Pancreas (tissue), 10 donors: ENCODE measurements at places on chromosomes 1 and 21. TPM values are rescaled to one million over a fixed set of nuclear protein-coding genes. Genes with fewer than 3 reads are reported as not detected.

Gene CDC7
- total RNA-seq = 0.95 TPM

Gene PDE9A
- 4.1 TPM for total RNA-seq

DNA sequence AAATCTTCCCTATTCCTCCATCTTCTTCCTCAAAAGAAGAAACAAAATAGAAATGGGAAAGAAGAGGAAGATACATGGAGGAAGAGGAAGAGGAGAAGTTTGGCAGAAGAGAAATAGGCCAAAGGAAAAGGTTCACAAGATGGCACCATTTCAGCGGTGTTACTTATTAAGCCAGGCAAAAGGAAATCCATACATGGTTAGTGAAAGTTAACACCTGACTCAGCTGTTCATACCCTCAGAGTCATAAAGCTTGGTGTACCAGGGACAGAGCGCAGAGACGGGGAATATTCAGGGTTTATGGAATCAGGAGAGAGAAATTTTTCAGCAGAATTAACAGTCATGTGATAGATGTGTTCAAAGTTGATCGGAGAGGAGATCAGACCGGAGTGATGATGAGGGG is 70.6 kb downstream of the COQ8A start:
- H3K4me1 ChIP-seq = peaks cover 5% of the 10 kb centered on the region
- H3K36me3 ChIP-seq = no peaks in the 10 kb centered on the region
- no peak overlapping the region for H3K27ac ChIP-seq
- H3K27me3 ChIP-seq = no peaks in the 10 kb centered on the region
- no peak overlapping the region for H3K4me3 ChIP-seq

- H3K27me3 ChIP-seq = no peaks in the 10 kb centered on the region
- no peak for DNase-seq
- no peaks in the 10 kb centered on the region for H3K36me3 ChIP-seq
- no peak overlapping the region for H3K27ac ChIP-seq
- H3K4me3 ChIP-seq = no peak overlapping the region
Measured at GRCh38 chr1:43822040-43822690, 111.4 kb upstream of the ARTN start.

DNA sequence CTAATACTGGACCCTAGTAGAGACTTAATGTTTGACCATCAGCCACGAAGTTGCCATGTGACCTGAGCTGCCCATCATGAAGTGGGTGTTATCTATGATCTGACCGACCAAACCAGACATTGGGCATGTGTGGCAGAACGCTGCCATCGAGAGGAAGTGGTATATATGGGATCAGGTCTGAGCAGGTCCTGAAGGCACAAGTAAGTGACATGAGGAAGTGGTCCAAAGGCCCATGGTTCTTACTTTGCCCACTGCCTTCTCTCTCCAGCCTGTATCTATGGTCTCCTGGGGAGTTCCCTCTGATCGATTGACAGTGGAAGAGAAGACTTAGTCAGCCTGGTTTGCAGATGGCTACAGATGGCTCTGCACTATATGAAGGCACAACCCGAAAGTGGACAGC is 7.9 kb downstream of the SPSB1 start:
- H3K27ac ChIP-seq = no peak overlapping the region
- H3K27me3 ChIP-seq = no peaks in the 10 kb centered on the region
- DNase-seq = no peak
- H3K4me1 ChIP-seq = peaks cover 30% of the 10 kb centered on the region
- H3K36me3 ChIP-seq = no peaks in the 10 kb centered on the region

DNA sequence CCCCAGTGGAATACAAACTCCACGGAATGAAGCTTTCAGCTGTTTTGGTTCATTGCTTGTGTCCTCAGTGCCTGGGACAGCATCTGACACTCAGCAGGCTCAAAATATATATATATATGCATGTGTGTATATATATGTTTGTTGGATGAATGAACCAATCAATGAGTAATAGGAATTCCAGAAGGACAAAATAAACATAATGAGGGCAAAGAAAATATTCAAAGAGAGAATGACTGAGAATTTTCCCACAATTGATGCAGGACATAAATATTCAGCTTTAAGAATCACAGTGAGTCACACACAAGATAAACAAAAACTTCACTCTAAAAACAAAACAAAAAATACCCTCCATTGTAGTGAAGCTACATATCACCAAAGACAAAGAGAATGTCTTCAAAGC is 64.0 kb downstream of the CHD5 start:
- DNase-seq = no peak
- no peaks in the 10 kb centered on the region for H3K27me3 ChIP-seq
- no peak overlapping the region for H3K27ac ChIP-seq
- no peaks in the 10 kb centered on the region for H3K36me3 ChIP-seq
- no peak overlapping the region for H3K4me3 ChIP-seq

DNA sequence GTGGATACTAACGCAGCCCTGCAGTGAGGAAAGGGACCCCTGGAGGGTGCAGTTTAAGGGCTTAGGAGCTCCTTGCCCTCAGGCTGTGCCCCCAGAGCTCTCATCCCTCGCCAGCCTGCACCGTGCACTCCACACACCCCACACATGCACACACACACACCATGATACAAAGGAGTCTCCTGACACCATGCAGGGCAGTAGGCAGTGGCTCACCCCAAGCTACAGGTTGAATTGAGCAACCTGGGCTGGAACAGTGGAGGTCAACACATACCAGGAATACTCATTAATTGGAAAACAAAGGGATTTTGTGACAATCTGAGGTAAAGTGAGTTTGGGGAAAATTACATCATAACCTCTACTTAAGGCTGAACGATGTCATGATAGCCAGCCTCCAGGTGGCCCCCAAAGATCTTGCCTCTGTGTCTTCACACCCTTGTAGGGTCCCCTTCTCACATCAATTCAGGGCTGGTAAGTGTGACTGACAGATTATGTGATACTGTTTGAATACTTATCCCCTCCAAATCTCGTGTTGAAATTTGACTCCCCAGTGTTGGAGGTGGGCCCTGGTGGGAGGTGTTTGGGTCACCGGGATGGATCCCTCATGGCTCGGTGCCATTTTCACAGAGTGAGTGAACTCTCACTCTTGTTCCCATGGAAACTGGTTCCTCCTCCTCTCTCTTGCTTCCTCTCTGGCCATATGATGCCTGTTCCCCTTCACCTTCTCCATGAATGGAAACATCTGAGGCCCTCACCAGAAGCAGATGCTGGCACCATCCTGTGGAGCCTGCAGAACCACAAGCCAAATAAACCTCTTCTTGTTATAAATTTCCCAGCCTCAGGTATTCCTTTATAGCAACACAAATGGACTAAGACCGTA is 111.0 kb upstream of the RAB4A start:
- DNase-seq = no peak
- no peak overlapping the region for H3K4me3 ChIP-seq
- no peaks in the 10 kb centered on the region for H3K27me3 ChIP-seq
- H3K4me1 ChIP-seq = peaks cover 9% of the 10 kb centered on the region
- no peaks in the 10 kb centered on the region for H3K36me3 ChIP-seq

Gene EFNA4
- total RNA-seq = 2.1 TPM

GRCh38 chr1:90809996-90810395 is 92.9 kb upstream of the BARHL2 start:
- no peak overlapping the region for H3K27ac ChIP-seq
- H3K4me1 ChIP-seq = no peaks in the 10 kb centered on the region
- H3K36me3 ChIP-seq = no peaks in the 10 kb centered on the region
- DNase-seq = no peak

DNA sequence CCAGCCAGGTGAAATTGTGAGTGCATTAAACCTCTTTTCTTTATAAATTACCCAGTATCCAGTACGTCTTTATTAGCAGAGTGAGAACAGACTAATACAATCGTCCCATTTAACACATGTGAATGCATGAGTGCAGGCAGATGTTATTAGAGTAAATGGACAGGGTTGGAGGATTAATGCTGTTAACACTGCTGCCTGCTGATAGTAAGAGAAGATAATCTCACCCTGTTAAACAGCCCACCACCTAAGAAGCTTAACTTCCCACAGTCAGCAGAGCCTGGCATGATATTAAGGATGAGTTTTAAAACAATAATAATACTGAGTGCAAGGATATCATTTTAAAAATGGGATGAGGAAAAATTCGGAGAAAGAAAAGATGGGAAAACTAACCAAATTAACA is 181.4 kb upstream of the LHX8 start:
- H3K36me3 ChIP-seq = no peaks in the 10 kb centered on the region
- H3K27me3 ChIP-seq = no peaks in the 10 kb centered on the region
- no peak overlapping the region for H3K4me3 ChIP-seq
- H3K27ac ChIP-seq = no peak overlapping the region
- no peaks in the 10 kb centered on the region for H3K4me1 ChIP-seq

DNA sequence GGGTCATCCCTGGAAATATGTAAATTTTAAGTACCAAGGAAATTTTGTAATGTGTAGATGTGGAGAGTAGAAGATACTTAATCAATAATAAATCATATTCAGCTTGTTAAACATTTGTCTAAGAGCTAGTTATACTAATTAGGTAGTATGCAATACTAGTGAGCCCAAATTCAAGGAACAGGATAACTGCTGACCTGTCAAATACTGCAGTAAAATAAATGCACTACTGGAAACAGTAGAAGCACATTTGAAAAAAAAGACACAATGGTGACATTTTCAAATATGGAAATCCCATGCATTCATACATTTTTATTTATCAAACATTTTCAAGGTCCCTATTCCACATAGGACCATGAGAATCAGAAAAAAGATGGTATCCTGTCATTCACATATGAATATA is 27.2 kb downstream of the EPRS1 start:
- no peaks in the 10 kb centered on the region for H3K4me1 ChIP-seq
- no peak overlapping the region for H3K4me3 ChIP-seq
- DNase-seq = no peak
- H3K27ac ChIP-seq = no peak overlapping the region
- no peaks in the 10 kb centered on the region for H3K27me3 ChIP-seq

DNA sequence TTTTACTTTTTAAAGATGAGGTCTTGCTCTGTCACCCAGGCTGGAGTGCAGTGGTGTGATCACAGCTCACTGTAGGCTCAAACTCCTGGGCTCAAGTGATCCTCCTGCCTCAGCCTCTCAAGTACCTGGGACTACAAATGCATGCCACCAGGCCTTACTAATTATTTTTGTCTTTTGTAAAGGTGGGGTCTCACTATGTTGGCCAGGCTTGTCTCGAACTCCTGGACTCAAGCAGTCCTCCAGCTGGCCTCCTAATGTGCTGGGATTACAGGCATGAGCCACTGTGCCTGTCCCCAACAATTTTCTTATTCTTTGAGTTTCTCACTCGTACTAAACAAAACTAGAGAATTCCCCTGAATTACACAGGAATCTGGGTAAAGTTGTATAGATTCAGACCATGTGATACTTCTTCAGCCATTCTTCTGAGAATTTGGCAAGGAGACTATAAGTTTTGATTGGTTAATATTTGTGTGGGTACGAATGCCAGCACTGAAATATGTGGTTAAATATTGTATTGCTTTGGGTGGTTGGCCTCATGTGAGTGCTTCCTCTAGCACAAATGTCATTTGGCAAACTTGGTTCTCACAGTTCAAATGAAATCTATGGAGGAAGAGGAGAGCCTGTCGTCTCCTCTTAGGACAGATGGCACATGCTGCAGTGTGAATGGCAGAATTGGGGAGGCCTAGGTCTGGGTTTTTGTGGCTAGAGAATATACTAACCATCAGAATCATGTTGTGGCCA is 104.9 kb downstream of the RUNX1 start:
- H3K27ac ChIP-seq = no peak overlapping the region
- no peaks in the 10 kb centered on the region for H3K27me3 ChIP-seq
- no peaks in the 10 kb centered on the region for H3K4me1 ChIP-seq
- H3K4me3 ChIP-seq = no peak overlapping the region
- DNase-seq = no peak

DNA sequence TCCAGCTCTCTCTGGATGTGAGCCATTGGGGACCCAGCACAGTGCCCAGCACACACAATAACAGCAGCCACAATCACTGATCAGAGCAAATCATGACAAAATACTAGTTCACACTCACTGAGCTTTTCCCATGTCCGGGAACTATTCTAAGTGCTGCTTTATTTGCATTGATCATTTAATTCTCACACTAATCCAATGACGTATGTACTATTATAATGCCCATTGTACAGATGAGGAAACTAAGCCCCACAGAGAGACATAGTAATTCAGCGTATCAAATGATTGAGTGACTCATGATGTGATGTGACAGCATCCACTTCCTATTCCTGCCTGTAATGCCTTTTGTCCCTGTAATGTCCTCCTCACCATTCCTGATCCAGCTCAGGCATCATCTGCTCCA is 1.9 kb upstream of the S100A8 start:
- no peak for DNase-seq
- no peaks in the 10 kb centered on the region for H3K36me3 ChIP-seq
- H3K4me3 ChIP-seq = no peak overlapping the region
- no peaks in the 10 kb centered on the region for H3K4me1 ChIP-seq
- no peak overlapping the region for H3K27ac ChIP-seq

DNA sequence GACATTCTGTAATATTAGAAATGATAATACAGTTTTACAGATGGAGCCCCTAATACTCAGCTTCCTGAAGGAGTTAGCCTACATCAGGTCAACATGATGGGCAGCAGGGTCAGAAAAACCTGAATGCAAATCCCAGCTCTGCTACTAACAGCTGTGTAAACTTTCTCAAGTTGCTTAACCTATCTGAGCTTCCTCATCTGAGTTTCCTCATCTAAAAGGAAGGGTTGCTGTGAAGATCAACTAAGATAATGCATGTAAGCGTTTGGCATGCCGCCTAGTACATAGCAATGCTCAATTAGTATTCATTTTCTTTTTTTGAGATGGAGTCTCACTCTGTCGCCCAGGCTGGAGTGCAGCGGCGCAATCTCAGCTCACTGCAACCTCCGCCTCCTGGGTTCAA is 18.4 kb upstream of the DESI2 start:
- H3K36me3 ChIP-seq = no peaks in the 10 kb centered on the region
- H3K4me3 ChIP-seq = no peak overlapping the region
- no peak for DNase-seq
- H3K27ac ChIP-seq = no peak overlapping the region

- H3K27me3 ChIP-seq = no peaks in the 10 kb centered on the region
- no peaks in the 10 kb centered on the region for H3K4me1 ChIP-seq
- no peaks in the 10 kb centered on the region for H3K36me3 ChIP-seq
- no peak for DNase-seq
- no peak overlapping the region for H3K4me3 ChIP-seq
- H3K27ac ChIP-seq = no peak overlapping the region
Measured at GRCh38 chr1:221933814-221934213, 191.9 kb upstream of the DUSP10 start.

DNA sequence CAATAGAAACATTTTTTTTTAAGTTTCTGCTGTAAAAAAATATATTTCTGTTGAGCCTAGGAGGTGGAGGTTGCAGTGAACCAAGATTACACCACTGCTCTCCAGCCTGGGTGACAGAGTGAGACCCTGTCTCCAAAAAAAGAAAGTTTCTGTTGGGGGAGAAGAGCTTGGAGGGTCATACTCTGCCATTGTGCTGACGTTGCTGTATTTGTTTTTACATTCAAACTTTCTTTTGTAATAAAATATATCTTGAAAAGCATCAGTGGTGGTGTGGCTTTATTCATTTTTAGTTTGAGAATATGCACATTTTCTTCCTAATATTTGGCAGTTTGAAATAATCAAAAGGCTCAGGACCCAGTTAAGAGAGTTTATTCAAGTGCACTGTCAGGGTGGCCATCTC is 64.6 kb downstream of the URB2 start:
- DNase-seq = no peak
- H3K27ac ChIP-seq = no peak overlapping the region
- H3K36me3 ChIP-seq = no peaks in the 10 kb centered on the region
- H3K4me3 ChIP-seq = no peak overlapping the region
- H3K4me1 ChIP-seq = no peaks in the 10 kb centered on the region
- no peaks in the 10 kb centered on the region for H3K27me3 ChIP-seq

Gene S100A7
- total RNA-seq = not detected
